ENCODE measurements at places on chromosomes 16 and 17. TPM values are rescaled to one million over a fixed set of nuclear protein-coding genes. Genes with fewer than 3 reads are reported as not detected.

DNA sequence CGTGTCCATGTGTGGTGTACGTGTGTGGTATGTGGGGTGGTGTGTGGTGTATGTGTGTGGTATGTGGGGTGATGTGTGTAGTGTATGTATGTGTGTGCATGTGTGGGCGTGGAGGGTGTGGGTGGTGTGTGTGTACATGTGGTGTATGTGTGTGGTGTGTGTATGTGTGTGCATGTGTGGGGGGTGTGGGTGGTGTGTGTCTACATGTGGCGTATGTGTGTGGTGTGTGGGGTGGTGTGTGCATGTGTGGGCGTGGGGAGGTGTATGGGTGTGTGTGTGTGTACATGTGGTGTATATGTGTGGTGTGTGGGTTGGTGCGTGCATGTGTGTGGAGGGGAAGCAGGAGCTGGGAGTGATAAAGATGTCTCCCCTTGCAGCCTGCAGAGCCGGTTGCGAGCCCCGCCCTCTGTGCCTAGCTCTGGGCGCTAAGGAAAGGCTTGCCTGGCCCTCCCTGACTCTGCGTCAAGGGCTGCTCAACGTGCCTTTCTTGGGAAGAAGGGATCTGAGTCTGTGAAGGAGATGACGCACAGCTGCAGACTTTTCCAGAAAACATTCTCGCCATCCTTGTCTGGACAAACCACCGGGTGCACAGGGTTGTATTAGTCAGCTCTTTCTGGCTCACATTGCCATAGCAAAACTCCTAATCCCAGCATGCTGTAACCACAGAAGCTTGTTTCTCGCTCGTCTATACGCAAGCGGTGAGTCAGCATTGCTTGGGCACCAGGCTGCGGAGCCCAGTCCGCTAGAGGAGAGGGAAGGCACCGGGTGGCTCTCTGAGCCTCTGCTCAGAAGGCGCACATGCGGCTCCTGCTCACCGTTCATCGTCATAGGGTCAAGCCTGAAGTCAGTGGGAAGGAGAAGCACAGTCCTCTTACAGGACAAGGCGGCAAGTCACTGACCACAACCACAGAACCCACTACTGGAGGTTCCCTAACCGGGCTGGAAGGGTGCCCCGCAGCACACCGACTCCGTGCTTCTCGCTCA lies 2.0 kb upstream of the CD300H start:
- DNase-seq, result no peak
- H3K36me3 ChIP-seq, result no peaks in the 10 kb centered on the region
- H3K4me1 ChIP-seq, result peaks cover 16% of the 10 kb centered on the region
- no peaks in the 10 kb centered on the region for H3K27me3 ChIP-seq
- no peak overlapping the region for H3K27ac ChIP-seq
- H3K4me3 ChIP-seq, result no peak overlapping the region

DNA sequence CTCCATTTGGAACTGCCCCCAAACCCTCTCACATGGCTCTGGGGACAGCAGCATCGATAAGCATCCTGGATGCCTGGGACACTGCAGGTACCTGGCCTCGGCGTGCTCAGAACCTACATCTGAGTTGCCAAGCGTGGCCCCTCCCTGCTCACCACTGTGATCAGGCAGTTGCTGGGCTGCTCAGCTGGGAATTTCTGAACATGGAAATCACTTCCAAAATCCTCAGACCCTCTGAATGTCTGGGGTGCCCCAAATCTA lies 6.3 kb downstream of the CDH5 start:
- H3K36me3 ChIP-seq, result no peaks in the 10 kb centered on the region
- no peak overlapping the region for H3K4me3 ChIP-seq
- no peak overlapping the region for H3K27ac ChIP-seq
- H3K27me3 ChIP-seq, result no peaks in the 10 kb centered on the region

Gene PPM1E
- total RNA-seq, result not detected

Gene CCDC78
- 6.2 TPM for total RNA-seq

Measured in natural killer cell (primary cell).